Natural killer cell (primary cell): ENCODE measurements at places on chromosomes 2 and 18. TPM values are rescaled to one million over a fixed set of nuclear protein-coding genes. Genes with fewer than 3 reads are reported as not detected.

GRCh38 chr18:56532176-56532840 is 106.1 kb downstream of the TXNL1 start:
- no peak for DNase-seq

- DNase-seq = no peak
Observed at GRCh38 chr2:176104316-176105077, 2.6 kb upstream of the HOXD11 start.

GRCh38 chr18:76484749-76485387 is 10.2 kb downstream of the ZNF516 start:
- DNase-seq = no peak

DNA sequence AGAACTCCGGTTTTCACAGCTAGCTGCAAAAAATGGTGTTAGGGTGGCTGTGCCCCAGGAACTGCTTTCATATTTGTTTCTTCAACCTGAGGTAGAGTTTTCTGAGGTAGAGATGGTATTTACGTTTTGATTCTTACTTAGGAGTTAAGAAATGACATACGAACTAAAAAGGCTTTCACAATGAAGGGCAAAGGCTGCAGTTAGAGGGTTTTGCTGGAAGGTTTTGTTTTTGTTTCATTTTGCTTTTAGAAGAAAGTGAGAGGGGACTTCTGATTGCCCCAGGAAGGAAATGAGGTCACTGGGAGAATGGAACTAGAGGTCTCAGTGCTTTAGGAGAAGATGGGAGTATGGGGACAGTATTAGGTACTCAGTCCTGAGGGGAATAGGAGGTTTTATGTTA is 15.5 kb downstream of the CDCA7 start:
- DNase-seq = no peak

- DNase-seq = no peak
Observed at GRCh38 chr2:36831185-36831584, 134.7 kb downstream of the VIT start.

GRCh38 chr18:26656944-26657536 is 108.7 kb upstream of the KCTD1 start:
- DNase-seq = no peak

- no peak for DNase-seq
Observed at GRCh38 chr2:99187011-99187410, 6.0 kb downstream of the MRPL30 start.

GRCh38 chr2:207375207-207375875 is 154.4 kb upstream of the CREB1 start:
- no peak for DNase-seq

- no peak for DNase-seq
Observed at GRCh38 chr2:223980803-223981202, 23.5 kb downstream of the MRPL44 start.

DNA sequence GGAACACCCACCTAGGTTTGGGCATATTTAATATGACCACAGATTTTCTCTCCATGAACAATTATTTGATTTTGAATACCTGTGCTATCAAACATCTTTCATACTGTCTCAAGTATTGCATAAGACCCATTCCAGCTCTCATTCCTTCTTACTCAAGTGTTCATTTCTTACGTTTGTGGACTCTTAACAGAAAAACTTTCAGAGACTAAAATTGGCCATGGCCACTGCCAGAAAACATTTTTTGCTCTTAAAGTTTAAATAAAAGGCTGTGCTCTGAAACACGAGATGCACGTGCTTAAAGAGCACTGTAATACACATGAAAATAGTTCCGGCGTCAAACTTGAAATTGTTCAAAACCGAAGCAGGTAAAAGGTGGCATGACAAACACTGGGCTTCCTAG is 89.3 kb downstream of the LIMS1 start:
- DNase-seq = no peak

GRCh38 chr18:36212301-36213171 is 25.2 kb downstream of the MOCOS start:
- no peak for DNase-seq

DNA sequence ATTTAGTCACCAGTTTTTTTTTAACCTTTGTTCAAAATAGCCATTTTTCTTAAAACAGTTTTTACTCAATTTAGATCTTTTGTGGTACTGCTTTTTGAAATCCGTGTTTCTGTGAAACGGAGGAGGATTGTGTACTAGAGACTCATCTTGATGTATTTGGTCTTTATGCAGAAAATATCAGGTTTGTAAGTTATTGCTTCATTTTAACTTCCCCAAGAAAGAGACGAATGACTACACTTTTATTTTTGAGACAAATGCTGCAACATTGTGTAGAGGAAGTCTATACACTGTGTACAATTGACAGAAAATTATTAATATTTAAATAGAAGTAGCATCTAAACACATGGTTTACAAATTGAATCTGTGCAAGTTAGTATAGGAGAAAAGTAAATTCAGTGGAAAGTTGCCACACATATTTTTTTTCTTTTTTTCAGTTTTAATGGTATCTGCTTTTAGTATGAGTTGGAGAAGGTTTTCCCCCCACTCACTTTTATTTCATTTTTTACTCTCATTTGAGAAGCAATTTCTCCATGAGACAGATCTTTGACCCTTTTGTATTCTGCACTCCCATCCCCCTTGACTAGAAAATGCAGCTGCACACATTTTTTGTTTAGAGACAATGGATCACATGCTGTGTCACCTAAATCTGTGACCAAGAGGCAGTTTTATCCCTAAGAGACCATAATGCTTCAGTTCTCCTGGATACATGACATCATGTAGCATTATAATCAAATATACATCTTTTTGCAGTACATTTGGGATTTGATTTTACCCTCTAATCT is 200.8 kb upstream of the STON1 start:
- DNase-seq = no peak

DNA sequence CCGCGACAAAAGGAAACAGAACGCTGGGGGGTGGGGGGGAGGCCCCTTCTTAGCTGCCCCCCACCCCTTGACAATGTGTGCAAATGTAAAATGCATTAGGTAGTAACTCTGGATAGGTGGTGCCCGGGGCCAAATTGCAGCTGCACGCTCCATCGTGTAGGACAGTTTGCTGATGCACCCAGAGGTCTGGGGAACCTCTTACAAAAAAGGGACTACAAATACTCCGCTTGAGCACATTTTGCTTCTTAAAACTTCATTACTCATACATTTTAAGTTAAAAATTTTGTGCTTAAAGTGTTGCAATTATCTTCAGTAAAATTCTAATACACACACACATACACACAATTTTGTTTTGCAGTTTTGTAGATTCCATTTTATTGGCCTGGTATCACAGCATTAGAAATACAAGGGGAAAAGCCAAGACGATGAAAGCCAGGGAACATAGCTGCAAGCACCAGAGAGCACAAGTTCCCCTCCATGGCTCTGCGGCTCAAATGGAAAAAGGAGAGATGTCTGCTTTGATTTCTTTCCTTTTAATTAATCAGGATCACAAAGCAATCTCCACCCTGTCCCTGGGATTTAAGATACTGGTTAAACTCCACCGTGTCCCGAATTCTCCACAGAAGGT is 582.1 kb downstream of the ZEB2 start:
- DNase-seq = no peak

GRCh38 chr18:36334798-36335197 is 37.3 kb downstream of the FHOD3 start:
- no peak for DNase-seq

DNA sequence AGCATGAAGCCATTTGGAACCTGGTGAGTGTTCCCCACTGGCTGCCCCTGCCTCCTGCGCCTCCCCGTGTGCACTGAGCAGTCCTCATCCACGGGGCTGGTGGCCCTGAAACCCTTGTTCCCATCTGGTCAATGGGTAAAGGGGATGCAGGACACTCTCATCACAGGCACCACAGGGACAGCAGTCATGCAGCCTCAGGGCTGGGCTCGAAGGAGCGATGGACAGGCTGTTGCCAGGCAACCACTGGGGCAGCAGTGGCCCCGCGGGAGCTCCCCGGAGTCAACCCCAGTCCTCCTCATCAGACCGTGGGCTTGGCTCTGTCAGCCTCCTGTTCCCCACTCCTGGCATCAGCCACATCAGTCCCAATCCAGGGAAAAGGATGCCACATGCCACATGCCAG is 509.5 kb downstream of the EIPR1 start:
- DNase-seq = no peak

DNA sequence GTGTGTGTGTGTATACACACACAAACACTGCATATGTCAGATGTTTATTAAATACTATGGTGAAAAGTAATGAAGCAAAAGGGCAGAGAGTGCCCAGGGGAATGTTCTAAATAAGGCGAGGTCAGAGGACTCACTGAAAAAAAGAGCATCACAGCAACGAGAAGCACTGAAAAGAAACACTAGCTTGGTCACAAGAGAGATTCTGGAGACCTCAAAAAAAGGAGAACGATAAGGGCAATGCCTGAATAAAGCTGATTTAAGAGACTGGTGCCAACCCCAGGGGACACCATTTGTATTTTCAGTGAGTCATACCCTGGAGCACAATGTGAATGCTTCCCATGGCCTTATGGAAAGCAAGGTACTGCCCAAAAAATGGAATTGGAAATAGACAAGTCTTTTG is 14.5 kb downstream of the SLC40A1 start:
- no peak for DNase-seq

DNA sequence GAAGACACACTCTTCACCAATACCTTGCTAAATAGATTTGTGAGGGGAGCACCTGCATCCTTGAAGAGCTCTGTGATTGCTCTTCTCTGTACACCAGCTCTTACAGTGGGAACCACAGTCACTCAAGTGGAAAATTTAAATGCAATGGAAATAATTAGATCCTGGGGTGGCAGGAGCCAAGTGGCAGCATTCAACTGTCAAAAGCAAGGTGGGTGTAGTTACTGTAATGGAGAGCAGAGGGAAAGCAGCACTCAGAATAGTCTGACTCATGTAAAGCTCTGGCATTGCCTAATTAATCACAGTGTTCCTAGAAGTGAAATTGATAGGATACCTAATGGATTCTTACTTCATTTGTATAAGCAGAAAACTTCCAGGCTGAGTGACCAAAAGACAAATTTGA is 245.8 kb downstream of the KCNE4 start:
- DNase-seq = no peak

GRCh38 chr2:503288-503999 is 173.8 kb downstream of the TMEM18 start:
- DNase-seq = no peak

DNA sequence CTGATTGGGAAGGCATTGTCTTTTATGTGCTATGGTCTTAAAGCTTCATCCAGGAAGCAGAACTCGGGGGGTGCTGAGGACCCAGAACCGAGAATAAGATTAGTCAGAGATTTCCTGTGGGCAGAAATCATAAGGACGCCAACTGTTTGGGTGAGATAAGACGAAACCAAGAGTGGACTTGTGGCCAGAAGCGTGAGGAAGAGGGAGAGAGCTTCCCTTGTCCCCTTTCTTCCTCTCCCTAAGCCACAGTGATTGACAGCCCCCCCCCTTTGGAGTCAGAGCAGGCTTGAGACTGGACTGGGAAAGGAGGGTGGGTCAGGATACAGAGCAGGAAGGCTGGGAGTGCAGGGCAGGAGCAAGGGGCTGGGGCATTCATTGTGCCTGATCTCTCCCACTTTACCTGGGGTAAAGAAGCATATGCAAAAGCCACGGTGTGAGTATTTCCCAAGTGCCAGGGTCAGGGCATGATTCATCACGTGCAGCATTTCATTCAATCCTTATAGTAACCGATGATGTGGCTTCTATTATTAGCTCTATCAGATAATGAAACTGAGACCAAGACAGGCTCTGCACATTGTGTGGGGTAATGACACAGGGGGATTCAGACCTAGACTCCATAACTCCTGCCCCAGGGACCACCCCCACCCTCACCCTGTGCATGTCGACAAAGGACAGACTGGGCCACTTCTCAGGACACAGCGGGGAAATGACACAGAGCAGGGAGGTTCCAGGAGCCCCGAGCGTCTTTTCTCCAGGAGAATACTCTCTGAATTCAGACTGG is 3.0 kb upstream of the IL1RN start:
- DNase-seq = no peak

- no peak for DNase-seq
Observed at GRCh38 chr18:36188916-36189315, 1.6 kb downstream of the MOCOS start.

DNA sequence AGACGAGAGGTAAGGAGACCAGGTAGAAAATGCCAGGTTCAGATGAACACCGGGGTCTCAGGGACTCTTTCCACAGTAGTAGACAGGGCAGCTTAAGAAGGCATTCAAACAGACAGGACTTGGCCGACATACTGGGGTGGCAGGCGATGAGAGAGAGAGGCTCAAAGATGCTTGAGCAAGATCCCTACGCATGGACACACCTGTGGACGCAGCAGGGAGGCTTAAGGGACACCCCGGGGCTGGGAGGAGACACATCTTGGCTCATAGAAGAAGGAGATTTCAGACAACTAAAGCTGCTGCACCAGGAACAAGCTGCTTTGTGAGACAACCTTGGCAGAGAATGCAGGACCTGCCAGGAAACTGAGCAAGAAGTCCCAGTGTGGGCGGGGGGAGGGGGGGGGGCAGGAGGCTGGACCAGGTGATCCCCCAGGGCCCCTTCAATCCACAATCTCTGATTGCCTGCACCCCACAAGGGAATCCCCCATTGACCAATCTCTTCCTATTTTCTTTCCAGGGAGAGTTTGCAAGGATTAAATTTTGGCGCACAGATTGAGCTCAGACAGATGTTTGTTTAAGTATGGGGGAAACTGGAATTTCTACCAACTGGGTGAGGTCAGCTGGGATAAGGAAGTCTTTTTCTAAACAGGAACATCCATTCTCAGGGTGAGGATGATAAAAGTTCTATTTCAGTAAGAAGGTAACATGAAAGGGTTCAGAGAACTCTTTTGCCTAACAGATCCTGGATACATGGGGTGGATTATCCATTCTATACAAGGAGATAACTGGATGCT is 400.7 kb downstream of the NBAS start:
- DNase-seq = no peak

DNA sequence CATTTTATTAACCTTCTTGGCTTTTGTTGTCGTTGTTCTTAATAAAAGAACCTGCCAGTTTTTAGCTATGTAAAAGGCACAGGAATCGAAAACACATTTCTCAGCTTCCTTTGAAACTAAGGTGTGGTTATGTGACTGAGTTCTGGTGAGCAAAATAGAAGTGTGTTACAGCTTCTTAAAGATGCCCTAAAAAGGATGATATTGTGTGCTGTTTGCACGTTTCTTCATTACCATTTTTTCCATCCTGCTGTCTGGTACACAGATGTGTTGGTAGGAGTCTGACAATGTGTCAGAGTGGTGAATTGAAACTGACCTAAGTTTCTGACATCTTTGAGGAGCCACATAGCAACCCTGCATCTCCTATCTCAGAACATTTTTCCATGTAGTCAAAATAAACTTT is 380.6 kb downstream of the SUCLG1 start:
- no peak for DNase-seq

The UGT1A10 gene
- total RNA-seq = not detected

The DGUOK gene
- 54.8 TPM for total RNA-seq

The LBX2 gene
- 1.7 TPM for total RNA-seq

The FAM228A gene
- 0.82 TPM for total RNA-seq

The COL5A2 gene
- 0.68 TPM for total RNA-seq

The UPP2 gene
- not detected for total RNA-seq

The CENPA gene
- 0.52 TPM for total RNA-seq

The SMYD1 gene
- not detected for total RNA-seq

The HOXD10 gene
- total RNA-seq = not detected

The STON1 gene
- total RNA-seq = 1.8 TPM

The IL1F10 gene
- total RNA-seq = not detected
